ENCODE measurements at places on chromosomes 2 and 18. TPM values are rescaled to one million over a fixed set of nuclear protein-coding genes. Genes with fewer than 3 reads are reported as not detected.

NEMP2 gene
- 9.8 TPM for total RNA-seq

DNA sequence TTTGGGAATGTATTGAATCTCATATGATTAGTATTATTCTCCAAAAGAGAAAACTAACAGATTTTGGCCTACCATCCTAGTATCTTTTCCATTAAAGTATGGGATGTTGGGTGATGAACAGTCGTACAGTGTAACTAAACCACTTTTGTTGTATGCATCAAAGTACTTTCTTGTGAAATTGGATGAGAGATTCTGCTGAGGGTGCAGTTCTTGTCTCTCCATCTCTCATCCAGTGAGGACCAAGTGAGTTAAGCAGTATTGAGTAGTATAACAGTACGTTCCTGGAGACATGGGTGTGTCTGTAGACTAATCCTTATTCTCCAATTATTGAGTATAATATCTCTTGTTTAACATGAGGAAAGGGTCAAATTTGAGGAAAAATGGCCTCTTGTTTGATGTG is 209.3 kb downstream of the NEDD4L start:
- DNase-seq, result no peak

- DNase-seq, result no peak
Measured at GRCh38 chr2:64704161-64704560, 50.4 kb upstream of the SERTAD2 start.

- DNase-seq, result no peak
Measured at GRCh38 chr2:168633895-168634294, 168.5 kb upstream of the NOSTRIN start.

DNA sequence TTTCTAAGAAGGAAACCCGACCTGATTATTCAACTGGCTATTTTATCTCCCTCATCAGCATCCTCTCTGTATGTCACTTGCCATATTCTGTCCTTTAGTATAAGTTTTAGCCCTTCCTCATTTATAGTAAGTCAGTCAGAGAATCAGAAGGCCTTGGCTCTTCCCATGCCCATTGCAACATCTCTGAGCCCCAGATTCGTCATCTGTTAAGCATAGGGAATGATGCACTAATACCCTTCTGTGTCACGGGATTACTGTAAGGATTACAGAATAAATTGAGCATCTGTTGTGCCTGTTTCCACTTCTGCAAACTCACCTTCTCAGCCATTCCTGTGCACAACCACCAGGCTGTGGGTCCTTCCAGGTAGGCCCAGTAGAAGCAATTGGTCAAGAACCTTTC is 258.1 kb upstream of the RAB12 start:
- no peak for DNase-seq

GRCh38 chr18:45151645-45152044 is 463.6 kb upstream of the SLC14A2 start:
- DNase-seq, result no peak

DNA sequence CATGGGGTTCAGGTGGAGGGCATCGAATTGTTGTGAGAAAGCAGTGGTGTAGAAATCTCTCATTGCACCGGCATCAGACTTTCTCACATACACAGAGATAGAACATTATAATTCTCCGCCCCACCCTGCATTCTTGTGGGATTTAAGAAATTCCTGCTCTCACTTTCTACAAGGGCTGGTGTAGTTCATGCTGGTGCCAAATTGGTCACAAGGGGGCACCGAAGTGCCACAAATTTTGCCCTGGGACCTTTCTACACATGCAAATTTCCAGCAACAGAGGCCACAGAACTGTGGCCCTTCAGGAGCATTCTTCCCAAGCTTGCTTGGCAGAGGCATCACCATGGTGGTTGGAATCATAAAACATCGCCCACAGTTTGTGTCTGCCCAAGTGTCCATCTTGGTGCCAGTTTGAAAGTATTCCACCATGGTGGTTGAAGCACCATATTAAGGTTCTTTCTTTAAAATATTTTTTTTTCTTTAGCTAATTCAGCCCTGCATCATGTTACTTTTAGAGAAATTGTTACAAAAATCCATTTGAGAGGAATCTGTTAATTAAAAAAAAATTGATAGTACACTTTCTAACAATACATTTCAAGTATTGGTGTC is 521.2 kb upstream of the FANCL start:
- peak; percentile 60 for DNase-seq

GRCh38 chr18:30674596-30674995 is 367.9 kb downstream of the DSC3 start:
- DNase-seq, result no peak

ARMC9 gene
- 35.2 TPM for total RNA-seq

IL1RL2 gene
- not detected for total RNA-seq

DNA sequence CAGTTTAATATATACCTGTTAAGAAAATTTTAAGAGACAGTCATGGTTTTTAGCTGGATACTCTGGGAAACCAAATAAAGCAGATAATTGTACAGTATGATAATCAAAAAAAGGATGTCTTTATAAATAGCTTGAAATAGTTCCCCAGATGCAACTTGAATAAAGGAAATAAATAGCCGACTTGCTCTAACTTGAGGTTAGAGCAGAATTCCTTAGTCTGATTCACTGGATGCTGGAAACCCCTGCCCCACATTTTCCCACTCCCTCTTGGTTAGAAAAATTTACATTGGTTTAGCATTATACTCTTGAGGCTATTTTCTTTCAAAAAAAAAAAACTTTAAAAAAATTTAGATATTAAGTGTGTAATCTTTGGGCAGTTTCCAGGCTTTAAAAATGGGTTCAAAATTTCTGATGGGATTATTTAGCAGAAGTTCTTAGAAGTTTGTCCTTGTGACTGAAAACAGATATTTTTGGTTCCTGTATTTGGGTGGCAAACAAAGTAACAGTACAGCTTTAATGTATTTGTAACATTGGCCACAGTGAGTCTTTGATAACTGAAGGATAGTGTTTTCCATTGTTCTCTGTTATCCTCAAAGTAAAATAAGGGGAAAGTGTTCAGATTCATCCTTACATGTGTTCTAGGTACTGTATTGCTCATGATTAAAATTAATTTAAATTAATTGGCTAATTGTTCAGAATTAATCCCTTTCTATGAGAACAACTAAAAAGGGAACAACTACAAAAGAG is 39.6 kb downstream of the ITGAV start:
- no peak for DNase-seq

KLHL41 gene
- 0.73 TPM for total RNA-seq
